ENCODE measurements at places on chromosomes 5 and 9.
A peak's percentile ranks its signal among the peaks of the same experiment; 100 is the strongest.

- H3K27ac ChIP-seq = peak overlapping the region; percentile 62
- H3K36me3 ChIP-seq = no peaks in the 10 kb centered on the region
- no peaks in the 10 kb centered on the region for H3K27me3 ChIP-seq
- H3K4me3 ChIP-seq = no peak overlapping the region
Observed at GRCh38 chr5:171436804-171437285, 17.4 kb downstream of the FGF18 start.

DNA sequence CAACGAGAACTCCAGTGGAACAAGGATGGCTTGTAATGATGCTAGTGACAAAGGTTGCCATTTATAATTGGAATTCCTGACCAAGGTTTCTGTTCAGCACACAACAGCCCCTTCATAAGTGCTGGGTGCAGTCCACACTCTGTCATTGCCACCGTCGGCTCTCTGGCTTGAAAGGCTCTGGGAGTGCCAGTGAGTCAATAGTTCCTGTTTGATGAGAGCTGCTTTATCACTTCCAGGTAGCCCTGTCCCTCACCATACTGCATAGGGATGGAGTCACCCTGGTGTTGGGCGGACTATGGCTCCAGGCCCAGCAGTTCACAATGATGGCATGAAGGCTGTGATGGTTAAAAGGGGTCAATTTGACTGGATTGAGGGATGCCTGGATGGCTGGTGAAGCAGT, 34.6 kb upstream of the SEMA4D start:
- H3K4me3 ChIP-seq = no peak overlapping the region
- no peaks in the 10 kb centered on the region for H3K27me3 ChIP-seq
- no peaks in the 10 kb centered on the region for H3K36me3 ChIP-seq
- H3K27ac ChIP-seq = no peak overlapping the region

DNA sequence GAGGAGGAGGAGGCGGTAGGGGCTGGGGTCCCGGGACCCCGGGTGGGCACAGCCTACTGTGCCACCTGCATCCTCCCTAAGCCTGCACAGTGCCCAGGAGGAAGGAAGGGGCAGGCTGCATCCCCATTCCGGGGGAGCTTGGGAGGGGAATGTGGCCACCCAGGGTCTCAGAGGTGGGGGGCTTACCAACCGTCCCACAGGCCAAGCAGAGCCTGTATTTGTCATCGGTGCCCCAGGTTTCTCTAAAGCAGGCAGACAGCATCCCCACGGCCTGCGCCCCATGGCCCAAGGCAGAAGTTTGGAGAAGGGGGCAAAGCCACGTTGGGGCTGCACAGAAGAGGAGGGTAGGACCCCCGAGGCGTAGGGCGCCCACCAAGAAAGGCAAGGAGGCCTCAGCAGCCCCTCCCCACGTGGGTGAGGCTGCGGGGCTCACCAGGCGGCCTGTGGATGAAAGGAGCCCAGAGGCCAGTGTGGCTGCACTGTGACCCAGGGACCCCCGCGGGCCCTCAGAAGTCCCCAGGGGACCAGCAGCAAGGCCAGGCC, 507 bp upstream of the GPSM1 start:
- H3K4me3 ChIP-seq = peak overlapping the region; percentile 98
- DNase-seq = no peak
- peaks cover 21% of the 10 kb centered on the region for H3K4me1 ChIP-seq
- H3K27me3 ChIP-seq = no peaks in the 10 kb centered on the region

GRCh38 chr5:143165049-143165880, 238.2 kb downstream of the NR3C1 start:
- no peaks in the 10 kb centered on the region for H3K36me3 ChIP-seq
- H3K4me1 ChIP-seq = no peaks in the 10 kb centered on the region
- no peak overlapping the region for H3K27ac ChIP-seq
- no peak for DNase-seq
- no peaks in the 10 kb centered on the region for H3K27me3 ChIP-seq

DNA sequence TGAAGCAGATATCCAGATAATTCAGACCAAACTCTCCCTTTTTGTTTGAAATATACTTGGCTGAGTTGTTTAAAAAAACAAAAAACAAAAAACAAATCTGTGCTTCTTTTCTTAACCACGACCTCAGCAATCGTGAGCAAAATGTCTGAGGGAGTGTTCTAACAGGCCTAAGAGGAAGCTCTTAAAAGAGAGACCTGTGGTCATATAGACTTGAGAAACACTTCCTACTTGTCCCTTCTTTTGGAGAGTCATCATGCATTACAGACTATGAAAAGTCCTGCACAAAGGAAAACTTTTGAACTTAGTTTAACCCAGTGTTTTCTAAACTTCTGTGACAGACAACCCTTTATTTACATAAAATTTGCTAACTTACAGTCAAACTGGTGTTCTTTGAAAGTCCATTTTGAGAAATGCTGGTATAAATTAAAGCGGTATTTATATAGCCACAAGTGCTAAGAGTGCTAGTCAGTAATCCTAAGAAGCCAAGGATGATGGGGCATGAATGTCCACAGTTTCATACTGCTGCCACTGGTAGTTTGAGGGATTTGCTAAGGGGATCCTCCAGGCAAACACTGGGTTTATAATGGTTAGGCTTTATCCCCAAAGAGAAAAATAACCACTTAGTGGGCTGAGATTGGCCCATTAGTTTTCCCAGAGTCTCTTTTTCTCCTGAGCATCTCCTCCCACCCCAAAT, 199.8 kb downstream of the LRRC70 start:
- no peak for DNase-seq
- no peaks in the 10 kb centered on the region for H3K36me3 ChIP-seq
- no peaks in the 10 kb centered on the region for H3K27me3 ChIP-seq
- H3K4me3 ChIP-seq = no peak overlapping the region

DNA sequence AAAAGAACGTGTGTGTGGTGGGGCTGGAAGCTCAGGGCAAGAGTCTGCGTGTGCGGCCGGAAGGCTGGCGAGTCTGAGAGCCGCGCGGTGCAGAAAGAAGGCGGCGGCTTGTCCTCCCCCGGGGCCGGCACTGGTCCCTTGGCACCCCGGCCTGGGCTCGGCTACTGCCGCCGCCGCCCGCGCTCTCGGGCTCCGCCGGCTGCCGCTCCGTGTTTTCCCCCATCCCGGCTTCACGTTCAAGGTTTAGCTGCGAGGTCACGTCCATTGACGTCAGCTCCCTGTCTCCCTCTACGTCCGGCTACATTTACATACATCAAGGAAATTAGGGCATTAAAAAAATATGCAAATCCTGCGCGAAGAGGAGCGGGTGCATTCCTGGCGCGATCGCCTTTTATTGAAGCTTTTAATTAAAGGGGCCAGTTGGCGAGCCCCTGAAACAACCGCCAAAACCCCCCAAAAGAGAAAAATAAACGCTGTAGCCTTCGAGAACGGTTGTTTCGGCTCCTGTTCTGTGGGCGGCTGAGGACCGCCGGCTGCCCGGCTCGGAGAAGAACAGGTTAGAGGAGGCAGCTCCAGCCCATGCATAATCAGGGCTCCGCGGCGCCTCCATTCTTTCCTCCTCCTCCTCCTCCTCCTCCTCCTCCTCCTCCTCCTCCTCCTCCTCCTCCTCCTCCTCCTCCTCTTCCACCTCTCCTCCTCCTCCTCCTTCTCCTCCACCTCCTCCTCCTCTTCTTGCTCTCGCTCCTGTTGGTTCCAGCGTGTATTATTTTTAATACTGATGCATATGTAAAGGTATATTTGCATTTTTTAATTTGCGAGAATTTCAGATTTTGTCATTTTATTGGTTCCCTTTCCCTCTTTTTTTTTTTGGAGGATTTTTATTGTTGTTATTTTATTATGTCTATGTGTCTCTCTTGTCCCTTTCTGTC, 207.0 kb downstream of the MEF2C start:
- DNase-seq = no peak
- H3K36me3 ChIP-seq = no peaks in the 10 kb centered on the region
- H3K4me1 ChIP-seq = peaks cover 4% of the 10 kb centered on the region
- peak overlapping the region; percentile 57 for H3K4me3 ChIP-seq
- peaks cover 68% of the 10 kb centered on the region for H3K27me3 ChIP-seq
- no peak overlapping the region for H3K27ac ChIP-seq

- H3K4me3 ChIP-seq = no peak overlapping the region
- DNase-seq = no peak
- H3K36me3 ChIP-seq = no peaks in the 10 kb centered on the region
- H3K27ac ChIP-seq = no peak overlapping the region
- H3K27me3 ChIP-seq = no peaks in the 10 kb centered on the region
Observed at GRCh38 chr5:32679218-32679617, 31.9 kb upstream of the NPR3 start.

DNA sequence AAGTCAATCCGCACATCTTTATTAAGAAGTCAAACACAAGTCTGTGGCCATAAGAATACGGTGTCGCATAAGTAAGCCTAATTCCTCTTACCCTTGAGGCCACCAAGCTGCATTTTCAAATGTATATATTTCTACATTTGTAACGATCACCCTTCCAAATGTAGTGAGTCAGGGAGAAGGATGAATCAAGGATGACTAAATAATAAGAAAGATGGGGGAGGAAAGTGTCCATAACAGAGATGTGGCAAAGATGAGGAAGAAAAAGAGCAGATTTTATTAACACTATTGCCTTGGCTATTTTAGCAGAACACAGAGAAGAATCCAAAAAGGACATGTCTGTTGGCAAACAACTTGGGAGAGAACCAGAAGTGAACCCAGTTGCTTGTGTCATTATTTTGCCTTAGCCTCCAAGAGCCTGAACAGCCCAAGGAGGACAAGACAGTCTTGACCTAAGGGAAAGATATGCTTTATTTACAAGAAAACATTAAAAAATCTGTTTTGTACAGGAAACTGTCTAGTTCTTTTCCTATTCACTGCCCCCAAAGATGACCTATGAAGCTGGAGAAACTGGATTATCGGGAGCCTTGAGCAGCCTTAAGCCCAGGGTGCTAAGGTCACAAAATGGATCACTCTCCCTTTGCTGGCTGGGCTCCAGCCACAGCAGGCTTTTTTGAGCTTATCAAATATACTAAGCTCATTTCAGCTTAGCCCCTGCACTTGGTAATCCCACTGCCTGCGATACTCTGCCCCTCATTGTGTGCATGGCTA, 101.5 kb downstream of the PLCXD3 start:
- no peak overlapping the region for H3K27ac ChIP-seq
- no peaks in the 10 kb centered on the region for H3K27me3 ChIP-seq
- H3K36me3 ChIP-seq = no peaks in the 10 kb centered on the region

- H3K4me3 ChIP-seq = no peak overlapping the region
- peak; percentile 56 for DNase-seq
- H3K36me3 ChIP-seq = no peaks in the 10 kb centered on the region
- no peaks in the 10 kb centered on the region for H3K27me3 ChIP-seq
- H3K27ac ChIP-seq = no peak overlapping the region
- H3K4me1 ChIP-seq = no peaks in the 10 kb centered on the region
Observed at GRCh38 chr9:127159325-127159801, 36.9 kb upstream of the ANGPTL2 start.

GRCh38 chr5:134554319-134555222, 29.1 kb downstream of the JADE2 start:
- H3K36me3 ChIP-seq = peaks cover 19% of the 10 kb centered on the region
- peaks cover 17% of the 10 kb centered on the region for H3K4me1 ChIP-seq
- DNase-seq = peak; percentile 82

GRCh38 chr9:122168356-122168755, 8.6 kb downstream of the MORN5 start:
- no peak overlapping the region for H3K27ac ChIP-seq
- no peaks in the 10 kb centered on the region for H3K4me1 ChIP-seq
- no peaks in the 10 kb centered on the region for H3K36me3 ChIP-seq
- H3K4me3 ChIP-seq = no peak overlapping the region
- H3K27me3 ChIP-seq = no peaks in the 10 kb centered on the region

- H3K36me3 ChIP-seq = no peaks in the 10 kb centered on the region
- no peaks in the 10 kb centered on the region for H3K4me1 ChIP-seq
- no peak overlapping the region for H3K27ac ChIP-seq
Observed at GRCh38 chr5:28495876-28496275, 1457.5 kb upstream of the CDH9 start.

DNA sequence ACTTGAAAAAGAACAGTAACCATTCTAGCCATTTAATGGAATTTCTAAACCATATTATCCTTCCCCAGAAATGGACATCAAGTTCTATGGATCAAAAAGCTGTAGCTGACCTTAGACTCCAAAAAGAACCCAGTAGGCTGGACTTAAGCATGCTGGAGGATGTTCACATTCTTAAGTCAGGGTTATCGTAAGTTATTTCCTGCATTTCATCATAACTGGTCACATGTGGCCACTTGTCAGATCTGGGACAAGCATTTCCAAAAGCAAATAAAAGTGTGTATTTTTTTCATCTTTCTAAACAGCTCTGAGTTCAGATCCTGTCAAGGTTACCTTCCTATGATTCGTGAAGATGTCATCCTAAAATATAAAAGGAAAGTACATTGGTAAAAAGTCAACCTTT, 274.5 kb upstream of the PTGER4 start:
- H3K27me3 ChIP-seq = no peaks in the 10 kb centered on the region
- H3K27ac ChIP-seq = no peak overlapping the region
- no peaks in the 10 kb centered on the region for H3K4me1 ChIP-seq
- H3K36me3 ChIP-seq = no peaks in the 10 kb centered on the region
- no peak for DNase-seq
- no peak overlapping the region for H3K4me3 ChIP-seq
